Activated CD4-positive, alpha-beta T cell treated with anti-CD3 and anti-CD28 coated beads for 48 hours (primary cell): ENCODE measurements at places on chromosomes 5 and 9.

DNA sequence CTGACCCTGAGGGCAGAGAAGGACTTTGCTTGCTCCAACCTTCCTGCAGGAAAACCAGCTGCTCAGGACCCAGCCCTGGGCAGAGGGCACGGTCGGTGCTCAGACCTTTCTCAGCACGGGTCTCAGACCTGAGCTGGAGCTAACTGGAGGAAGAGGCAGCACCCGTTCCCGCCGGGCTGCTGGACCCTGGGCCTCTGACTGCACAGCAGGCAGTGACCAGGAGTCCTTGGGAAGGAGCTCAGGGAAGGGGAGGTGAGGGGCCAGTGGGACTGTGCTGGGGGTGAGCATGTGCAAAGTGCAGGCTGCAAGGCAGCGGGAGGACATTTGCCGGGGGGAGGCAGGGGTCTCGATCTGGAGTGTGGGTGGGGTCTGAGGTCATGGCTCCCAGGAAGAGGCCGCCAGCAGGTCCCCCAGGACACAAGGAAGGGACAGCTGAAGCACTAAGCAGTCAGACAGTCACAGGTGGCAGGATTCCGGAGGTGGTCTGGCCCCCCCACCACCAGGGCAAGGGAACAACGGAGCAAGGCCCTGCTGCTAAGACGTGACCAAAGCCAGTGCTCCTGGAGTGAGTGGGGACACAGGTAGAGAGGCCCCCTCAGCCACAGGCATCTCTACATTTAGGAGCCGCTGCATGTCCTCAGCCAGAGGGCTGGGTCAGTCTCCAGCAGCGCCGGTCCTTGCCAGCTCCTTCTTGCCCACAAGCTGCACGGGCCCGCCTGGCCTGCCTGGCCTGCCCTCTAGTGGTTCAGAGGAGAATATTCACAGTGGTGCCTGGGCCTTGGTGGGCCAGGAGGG is 4.8 kb upstream of the DPM2 start:
- DNase-seq: peak; percentile 65

- no peak for DNase-seq
Observed at GRCh38 chr9:136075134-136075841, 19.8 kb downstream of the NACC2 start.

GRCh38 chr5:178067755-178068154 is 45.6 kb upstream of the N4BP3 start:
- DNase-seq: no peak

DNA sequence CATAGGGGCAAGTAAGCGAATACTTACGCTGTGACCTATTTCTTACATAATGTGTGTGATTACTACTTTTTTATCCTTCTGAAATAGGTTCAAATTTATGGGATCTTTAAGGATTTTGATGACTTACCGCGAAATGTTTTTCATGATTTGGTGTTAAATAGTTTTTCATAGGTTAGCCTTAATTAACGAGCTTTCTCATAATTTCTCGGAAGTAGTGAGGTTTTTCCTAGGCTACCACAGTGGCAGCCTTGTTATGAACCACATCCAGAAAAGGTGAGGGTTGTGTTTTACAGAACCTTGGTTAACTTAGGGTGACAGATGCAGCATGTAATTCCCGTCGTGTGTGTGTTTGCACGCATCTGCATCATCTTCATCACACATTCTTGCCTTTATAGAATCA is 1.3 kb downstream of the SH3GL2 start:
- no peak for DNase-seq

DNA sequence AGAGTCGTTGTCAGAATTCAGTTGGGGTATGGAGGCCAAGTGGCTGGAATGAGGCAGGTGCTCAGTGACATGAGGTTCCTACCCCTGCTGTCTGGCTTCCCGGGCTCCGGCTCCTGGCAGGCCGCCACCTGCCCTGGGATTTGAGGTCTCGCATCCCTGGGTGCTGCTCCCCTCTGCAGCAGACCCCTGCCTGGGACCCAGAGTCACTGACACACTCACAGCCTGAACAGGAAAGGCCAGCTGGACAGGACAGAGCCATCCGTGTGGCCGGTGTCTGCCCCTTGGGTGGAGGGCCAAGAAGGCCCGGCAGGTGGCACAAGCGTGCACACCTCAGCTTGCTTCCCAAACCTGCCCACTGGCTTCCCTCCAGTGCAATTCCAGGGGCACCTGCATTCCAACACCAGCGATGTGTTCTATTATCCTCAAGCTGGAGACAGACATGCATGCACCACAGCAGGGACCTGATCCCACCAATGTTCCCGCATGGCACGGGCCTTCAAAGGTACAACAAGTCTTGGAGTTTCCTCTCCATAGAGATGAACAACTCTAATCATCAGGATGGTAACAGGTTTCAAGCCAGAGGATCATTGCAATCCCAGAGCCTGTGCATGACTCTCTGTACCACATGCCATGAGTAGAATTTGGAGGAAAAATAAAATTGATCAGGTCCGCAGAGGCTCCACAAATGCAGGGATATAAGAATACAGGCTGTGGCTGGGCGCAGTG is 45.6 kb upstream of the RNF130 start:
- DNase-seq: no peak

DNA sequence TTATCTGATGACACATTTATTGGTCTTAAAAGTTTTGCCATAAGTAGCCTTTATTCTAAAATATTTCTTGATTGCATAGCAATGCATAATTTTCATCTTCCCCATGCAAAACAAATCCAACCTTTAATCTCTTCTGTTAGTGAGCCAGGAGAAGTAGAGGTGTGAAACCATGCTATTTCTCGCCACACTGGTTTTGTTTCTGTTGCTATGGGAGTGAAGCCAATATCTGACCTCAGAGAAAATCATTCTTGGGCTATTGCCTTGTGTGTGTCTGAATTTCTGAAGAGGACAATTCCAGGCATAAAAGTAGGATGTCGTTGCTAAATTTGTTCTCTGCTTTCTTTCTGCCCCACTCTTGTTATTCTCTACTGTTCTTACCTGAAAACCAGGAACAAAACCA is 183.6 kb downstream of the PTTG1 start:
- DNase-seq: no peak

DNA sequence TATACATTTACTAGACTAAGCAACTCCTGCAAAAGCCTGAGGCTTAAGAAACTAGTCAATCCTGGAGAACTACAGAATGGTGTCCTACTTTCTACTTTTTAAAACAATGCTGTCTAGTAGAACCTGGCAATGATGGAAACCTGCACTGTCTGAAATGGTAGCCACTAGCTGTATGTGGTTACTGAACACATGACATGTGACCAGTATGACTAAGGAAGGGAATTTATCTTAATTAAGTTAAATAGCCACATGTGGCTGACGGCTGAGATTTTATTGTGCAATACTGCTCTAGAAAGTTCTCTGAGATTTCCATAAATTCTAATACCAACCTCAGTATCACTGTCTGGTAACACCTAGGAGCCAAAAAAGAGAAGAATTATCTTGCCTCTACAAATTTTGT is 44.9 kb upstream of the RAPGEF6 start:
- no peak for DNase-seq

GRCh38 chr9:97474372-97474925 is 27.0 kb upstream of the TMOD1 start:
- DNase-seq: no peak

DNA sequence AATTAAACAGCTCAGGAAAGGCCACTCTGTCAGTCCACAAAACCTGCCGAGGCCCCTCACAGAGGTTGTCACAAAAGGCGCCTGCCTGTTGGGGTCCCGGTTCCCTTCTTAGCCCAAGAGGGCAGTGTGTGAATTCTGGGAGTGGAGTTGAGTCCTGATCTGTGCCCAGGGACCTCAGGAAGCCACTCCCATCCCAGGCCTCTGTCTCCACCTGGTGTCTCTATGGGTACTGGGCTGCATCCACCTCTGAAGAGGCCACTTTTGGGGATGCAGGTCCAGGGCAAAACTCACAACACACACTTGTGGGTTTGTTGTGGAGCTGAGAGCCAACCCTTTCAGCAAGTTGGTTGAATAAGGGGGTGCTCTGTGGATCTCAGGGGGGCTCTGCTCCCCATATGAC is 74.3 kb upstream of the STXBP1 start:
- DNase-seq: no peak

DNA sequence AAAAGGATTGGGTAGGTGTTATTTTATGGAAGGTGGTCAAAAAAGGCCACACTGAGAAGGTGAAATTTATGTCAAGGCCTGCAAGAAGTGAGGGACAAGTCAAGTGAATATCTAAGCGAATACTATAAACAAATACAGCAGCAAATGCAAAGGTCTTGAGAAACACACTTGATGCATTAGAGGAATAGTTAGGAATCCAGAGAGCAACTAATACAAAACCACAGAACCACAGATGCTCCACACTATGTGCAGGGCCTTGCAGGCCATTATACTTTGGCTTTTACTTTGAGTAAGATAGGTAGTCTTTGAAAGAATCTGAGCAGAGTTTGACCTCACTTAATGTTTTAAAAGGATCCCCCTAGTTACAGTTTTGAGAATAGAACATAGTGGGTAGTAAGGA is 4.6 kb downstream of the ZNF622 start:
- no peak for DNase-seq

DNA sequence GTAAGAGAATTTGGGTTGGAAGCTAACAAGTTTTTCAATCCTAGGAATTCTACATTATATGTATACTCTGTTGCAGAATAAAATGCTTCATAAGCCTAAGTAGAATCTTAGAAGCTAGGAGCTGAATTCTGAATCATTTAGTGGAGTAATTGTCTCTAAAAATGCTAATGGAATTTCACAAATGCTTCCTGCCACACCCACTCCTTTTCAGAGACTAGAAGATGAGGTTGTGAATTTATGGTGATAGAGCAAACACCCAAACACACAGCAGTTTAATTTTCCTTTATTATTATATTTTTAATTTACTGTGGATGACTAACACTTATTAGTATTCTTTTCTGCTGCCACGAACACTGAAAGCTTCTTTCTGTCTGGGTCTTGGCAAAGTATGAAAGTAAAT is 208.0 kb upstream of the PDE4D start:
- DNase-seq: no peak

DNA sequence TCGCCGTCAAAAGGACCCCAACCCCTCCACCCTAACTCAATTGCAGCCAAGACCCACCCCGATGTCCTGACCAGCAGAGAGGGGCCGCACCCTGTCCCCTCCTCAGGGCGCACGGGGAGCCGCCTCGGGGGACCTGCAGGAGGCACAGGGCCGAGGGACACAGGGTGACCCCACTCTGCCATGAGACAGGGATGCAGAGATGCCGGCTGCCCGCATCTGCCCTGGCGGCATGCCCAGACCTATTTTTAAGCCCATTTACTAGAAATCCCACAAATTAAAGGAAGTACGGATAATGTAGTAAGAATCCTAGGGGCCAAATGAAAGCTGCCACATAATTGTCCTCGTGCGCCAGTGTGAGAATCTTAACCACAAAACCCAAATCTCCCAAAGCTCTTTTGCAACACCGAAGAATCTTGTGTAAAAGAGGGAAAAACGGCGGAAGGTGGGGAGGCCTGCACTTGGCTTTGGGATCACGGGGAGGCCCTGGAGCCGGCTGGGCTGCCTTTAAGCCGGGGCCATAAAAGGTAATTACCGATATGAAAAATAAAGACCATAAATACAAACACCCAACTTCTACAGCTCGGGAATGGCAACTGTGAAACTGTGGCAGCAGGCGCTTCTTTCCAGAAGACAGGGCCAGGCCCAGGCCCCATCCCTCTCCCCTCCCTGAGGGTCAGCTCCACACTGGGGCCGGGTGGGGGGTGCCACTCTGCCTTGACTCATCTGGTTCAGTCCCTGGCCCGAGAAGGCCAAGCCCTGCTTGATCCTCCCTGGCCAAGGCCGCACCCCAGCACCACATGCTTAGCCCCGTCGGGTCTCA is 35.0 kb downstream of the NACC2 start:
- DNase-seq: no peak

GRCh38 chr9:107905308-107906020 is 415.9 kb upstream of the KLF4 start:
- DNase-seq: no peak

- no peak for DNase-seq
Observed at GRCh38 chr5:155274484-155274883, 260.9 kb downstream of the KIF4B start.

- DNase-seq: no peak
Observed at GRCh38 chr5:61232490-61233050, 70.3 kb upstream of the SMIM15 start.

GRCh38 chr9:131087354-131087893 is 8.9 kb upstream of the AIF1L start:
- DNase-seq: no peak

- no peak for DNase-seq
Observed at GRCh38 chr9:6552498-6553121, 92.9 kb downstream of the GLDC start.

GRCh38 chr5:118863345-118863744 is 125.0 kb downstream of the DTWD2 start:
- no peak for DNase-seq

- peak; percentile 93 for DNase-seq
Observed at GRCh38 chr5:172110921-172111851, 76.8 kb downstream of the STK10 start.

GRCh38 chr9:134918646-134919045 is 934 bp upstream of the FCN1 start:
- DNase-seq: no peak

- DNase-seq: no peak
Observed at GRCh38 chr5:159324986-159325385, 5.3 kb downstream of the IL12B start.

DNA sequence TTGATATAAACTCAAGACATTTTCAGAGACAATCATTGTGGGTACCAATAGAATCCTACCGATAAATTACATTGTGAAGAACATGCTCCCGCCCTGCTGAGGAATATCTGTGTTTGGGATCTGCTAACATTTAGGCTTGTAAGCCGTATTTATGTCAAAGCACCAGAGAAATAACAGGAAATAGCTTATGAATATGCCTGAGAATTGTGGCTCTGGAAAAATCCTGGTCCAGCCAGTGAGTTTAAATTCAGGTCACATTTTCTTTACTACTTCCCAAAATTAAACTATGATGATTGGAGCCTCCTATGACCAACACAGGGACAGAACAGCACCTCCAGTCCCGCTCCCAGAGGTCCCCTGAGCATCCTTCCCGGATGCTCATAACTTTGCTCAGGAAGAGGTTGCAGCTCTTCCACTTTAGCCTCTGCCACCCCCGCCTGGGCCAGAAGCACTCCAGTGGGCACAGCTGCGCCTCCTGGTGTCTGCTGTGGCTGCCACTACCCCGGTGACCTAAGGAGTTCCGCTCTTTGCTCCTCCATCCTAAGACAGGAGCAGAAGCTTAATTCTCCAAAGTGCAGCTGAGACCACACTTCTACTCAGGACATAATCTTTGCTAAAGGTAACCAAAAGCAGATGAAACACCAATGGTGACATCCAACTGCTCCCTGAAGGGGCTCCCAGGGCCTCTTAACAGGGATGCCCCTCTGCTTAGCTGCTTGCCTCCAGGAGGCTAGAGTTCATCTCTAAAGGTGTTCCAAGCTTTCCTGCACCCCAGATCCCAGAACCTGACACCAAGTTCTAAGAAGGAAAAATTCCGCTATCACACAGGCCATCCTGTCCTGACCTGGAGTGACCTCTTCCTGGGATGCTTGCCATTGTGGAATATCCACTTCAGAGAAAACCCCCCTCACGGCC is 58.8 kb downstream of the SLC1A1 start:
- peak; percentile 16 for DNase-seq
